ENCODE measurements at places on chromosomes 1 and 21. TPM values are rescaled to one million over a fixed set of nuclear protein-coding genes. Genes with fewer than 3 reads are reported as not detected.

DNA sequence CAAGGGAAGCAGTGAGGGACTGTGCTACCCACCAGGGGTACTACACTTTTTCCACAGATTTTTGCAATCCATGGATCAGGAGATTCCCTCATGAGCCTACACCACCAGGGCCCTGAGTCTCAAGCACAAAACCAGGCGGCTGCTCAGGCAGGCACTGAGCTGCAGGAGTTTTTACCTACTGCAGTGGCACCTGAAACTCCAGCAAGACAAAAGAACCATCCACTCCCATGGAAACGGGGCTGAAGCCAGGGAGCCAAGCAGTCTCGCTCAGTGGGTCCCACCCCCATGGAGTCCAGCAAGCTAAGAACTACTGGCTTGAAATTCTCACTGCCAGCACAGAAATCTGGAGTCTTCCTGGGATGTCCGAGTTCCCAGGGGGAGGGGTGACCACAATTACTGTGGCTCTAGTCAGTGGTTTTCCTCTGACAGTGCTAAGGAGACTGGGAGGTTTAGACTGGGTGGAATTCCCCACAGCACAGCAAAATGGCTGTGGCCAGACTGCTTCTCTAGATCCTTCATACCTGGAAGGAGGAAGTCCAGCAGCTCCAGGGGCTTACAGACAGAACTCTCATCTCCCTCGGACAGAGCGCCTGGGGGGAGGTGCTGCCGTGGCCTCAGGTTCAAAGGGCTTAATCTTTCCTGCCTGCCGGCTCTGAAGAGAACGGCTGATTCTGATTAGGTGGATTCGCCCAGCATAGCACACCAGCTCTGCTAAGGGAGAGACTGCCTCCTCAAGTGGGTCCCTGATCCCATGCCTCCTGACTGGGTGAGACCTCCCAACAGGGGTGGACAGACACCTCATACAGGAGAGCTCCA, 437.8 kb downstream of the LTN1 start:
- DNase-seq: peak; percentile 14

DNA sequence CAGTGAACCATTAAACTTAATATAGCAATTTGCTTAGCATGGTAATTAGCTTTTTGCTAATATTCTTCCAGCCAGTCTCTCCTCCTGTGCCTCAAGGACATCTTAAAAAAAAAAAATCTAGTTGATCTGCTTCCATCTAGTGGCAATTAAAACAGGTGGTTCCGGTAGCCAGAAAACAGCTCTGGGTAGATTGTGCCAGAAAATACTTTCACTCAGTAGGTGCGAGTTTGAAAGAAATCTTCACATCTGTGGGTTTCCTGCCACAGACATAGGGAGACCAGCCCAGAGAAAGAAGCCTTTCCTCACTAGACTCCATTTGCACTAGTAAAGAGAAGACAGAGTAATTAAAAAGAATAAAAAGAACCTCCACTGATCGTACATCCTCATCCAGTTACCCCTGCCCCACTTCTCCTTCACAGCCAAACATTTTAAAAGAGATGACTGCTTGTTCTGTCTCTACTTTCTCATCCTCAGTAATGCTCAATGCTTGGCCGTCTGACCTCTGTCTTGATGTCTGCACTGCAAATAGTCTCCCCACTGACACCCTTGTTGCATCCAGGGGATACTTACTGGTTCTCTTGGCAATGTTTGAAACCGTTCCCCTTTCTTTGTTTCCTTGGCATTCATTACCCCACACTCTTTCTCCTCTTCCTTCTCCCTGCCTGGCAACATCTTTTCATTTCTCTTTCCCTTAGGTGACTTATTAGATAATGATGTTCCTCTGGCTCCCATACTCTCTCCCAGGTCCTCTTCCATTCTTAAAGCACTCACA, 16.9 kb downstream of the SELL start:
- no peak for DNase-seq

DNA sequence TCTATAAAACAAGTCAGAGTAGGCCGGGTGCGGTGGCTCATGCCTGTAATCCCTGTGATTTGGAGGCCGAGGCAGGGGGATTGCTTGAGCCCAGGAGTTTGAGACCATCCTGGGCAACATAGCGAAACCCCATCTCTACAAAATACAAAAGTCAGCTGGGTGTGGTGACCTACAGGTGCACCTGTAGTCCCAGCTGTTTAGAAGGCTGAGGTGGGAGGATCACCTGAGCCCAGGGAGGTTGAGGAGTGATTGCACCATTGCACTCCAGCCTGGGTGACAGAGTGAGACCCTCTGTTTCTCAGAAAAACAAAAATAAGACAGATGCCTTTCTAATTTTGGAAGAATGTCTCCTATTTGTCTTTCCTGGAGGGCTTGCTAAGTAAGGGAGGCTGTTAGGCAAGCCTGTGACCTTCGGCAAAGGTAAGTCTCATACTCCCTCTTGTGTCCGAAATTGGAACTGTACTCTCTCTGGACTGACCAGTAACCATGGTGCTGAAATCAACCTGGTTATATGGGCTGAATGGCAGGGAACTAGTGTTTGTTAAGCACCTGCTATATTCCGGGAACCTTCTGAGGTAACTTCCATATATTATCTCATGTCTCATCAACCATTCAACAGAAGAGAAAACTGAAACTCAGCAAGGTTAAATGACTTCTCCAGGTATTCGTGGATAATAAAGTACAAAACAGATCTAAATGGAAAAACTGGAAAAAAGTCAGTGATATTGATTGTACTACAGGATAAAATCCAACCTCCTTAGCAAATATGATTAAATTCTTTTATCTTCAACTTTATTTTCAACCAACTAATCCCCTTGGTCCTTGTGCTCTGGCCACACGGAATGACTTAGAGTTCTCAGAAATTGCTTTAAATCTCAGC, 11.8 kb upstream of the RAB3B start:
- DNase-seq: peak; percentile 95

DNA sequence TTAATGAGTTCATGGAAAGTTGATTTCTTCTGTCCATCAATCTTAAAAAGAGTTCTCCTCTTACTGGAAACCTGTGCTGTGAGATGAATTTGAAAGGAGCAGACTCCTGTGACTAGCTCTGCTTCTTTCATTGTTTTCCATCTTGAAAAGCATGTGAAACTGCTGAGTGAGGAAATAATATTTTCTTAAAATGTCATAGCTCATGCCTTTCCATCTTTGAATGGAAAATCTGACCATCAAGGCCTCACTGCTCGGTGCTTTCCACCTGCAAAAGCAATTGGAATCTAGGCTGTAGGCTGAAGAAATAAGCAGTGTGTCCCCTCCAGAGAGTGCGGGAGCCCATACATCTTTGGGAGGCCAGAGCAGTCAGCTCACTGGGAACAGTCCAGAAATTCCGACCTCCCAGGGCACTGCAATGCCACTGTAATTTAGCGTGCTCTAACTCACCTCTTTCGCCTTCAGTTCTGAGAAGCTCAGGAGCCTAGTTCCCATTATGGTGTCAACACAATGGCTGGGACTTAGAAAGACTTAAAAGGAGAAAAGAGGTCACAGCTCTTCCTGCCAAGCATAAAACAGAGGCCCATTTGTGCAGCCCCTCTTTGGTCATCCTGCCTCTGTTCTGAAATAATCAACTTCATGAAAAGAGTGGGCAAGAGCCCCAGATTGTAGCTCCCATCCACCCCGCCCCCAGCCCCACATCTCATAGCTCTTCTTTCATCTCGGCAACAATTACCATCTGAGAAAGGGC, 50.4 kb upstream of the F3 start:
- no peak for DNase-seq

DNA sequence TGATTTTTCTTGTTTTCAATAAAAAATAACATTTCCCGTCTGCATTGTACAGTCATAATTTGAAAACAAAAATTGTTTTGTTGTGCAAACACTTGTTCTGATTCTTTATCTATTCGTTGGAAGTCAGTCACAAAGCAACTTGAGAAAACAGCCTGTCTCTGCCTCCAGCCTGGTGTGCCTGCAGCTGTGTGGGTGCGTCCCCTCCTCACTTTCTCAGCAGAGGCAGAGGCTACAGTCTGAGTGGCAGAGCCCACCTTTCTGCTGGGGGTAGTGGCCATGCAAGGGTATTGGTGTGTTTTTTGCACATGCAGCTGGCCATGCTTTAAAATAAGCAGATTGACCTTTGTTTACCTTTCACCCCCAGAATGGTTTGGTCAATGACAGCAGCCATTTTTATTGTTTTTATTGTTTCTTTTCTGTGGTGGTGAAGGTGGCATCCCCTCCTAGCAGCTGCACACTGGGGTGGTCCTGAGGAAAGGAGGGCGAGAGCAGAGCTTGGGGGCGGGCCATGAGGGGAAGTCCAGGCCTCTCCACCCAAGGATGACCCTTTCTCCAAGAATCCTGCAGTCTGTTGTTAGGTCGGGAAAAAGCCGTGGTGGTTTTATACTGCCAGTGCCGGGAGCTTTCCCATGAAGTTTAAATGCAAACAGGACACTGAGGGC, 159.6 kb downstream of the PCBP3 start:
- no peak for DNase-seq

GRCh38 chr1:179042700-179043099, 17.0 kb downstream of the FAM20B start:
- no peak for DNase-seq

DNA sequence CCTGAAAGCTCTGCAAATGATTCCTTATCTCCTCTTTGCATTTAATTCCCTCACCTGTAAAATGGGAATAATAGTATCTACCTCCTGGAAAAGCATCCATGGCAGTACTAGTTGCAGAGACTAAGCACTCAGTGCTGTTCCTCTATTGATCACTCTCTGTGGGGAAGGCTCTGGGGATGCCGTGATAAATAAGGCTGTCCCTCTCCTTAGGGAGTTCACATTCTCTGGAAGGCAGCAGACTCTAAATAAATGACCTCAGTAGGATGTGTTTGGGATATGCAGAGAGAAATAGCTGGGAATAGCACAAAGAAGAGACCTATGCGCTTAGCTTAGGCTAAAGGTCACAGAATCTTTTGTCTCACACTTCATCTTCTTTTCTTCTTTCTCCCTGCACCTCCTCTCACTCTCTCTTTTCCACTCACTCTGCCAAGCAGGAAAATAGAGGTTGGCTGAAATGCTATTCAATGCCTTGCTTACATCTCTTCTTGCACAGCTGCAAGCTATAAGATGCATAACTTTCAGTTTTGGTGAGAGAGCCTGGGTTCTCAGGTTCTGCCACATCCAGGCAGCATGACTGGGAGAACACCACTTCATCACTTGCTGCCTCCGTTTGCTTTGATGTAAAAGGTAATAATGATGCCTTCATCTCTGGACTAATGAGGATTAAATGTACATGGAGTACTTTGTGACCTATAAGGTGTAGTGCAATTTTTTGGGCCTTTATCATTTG, 101.5 kb downstream of the LMX1A start:
- no peak for DNase-seq

- no peak for DNase-seq
Observed at GRCh38 chr21:36105327-36105842, 29.5 kb upstream of the CBR3 start.

- DNase-seq: no peak
Observed at GRCh38 chr1:28328228-28328648, 602 bp upstream of the MED18 start.

DNA sequence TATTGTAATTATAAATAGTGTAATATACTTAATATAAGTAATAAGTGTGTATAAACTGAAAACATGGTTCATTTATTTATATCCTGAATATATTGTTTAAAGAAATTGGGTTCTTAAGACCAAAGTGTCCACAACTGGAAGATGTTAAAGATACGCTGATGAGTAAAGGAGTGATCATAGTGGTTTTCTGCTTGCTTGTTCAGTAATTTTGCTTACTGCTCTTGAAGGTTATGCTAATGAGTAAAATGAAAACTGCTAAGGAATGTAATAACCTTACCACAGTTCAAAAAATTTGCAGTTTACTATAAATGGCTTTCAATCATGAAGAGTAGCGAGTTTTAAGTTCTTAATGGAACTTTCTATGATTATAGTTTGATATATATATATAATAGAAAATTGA, 22.0 kb downstream of the DONSON start:
- no peak for DNase-seq

DNA sequence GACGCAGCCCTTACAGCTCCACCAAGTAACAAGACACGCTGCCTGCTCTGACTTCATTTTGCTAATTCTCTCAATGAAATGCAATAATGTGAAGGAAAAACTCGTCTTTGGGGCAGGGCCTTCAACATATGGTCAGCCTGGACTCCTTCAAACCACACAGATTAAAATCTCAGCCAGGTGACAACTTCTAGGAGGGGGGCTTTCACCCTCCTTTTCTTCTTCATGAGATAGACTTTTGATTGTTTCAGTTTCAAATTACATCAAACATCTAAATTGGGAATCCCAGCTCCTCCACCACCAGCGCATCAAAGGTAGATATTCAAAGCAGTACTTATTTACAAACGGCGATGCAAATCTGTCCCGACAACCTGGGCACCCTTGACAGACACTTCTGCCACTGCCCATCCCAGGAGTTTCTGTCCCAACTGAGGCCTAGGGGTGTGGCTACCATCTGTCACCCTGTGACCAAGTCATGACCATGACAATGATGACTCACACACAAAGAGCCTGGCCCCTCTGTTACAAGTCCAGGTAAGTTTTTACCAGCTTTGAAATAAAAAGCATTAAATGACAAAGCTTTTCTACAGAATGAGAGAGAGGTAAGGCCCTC, 29.7 kb downstream of the SSBP3 start:
- peak; percentile 56 for DNase-seq

UMODL1 gene
- 0.15 TPM for polyA plus RNA-seq

CCDC185 gene
- polyA plus RNA-seq: not detected

CENPF gene
- 8.3 TPM for polyA plus RNA-seq

DNA sequence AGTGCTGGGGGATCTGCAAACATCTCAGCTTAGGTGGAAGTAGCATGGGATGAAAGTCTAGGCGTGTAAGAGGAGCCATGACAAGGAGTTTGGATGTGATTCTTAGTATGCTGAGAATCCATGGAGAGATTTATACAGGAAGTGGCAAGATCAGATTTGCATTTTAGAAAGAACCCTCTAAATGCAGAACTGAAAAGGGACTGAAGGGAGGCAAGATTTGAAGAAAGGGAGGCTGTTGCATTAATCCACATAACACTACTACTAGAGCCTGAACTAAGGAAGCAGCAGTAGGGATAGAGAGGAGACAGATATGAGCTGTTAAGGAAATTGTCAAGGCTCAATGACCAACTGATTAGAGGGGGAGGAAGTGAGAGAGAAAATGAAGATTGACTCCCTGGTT, 9.8 kb downstream of the C1orf74 start:
- DNase-seq: no peak

DNA sequence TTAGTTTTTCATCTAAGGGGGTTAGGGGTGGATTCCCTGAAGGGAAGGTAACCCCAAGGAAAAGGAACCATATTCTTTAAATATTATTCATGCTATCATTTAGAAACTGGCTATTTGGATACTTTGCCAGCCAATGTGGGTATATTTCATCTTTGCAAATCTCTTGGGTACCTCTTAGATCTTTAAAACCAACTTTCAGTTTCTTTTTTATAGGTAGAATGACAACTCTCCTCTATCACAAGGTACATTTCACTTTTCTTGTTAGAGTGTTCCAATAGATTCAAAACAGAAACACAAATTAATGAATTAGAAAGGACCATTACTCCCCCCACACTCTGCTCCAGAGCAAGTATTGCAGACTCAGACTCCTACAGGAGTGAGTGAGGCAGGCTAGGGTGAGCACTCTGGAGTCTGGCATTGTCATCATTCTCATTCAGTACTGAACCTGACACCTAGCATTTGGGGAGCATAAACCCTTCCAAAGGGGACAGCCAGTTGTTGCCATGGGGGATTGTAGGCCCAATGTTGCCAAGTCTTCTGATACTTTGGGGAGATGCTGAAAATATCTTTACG, 43.0 kb downstream of the MACO1 start:
- no peak for DNase-seq
